ENCODE measurements at places on chromosomes 7 and 10.
A peak's percentile ranks its signal among the peaks of the same experiment; 100 is the strongest.

- DNase-seq = no peak
Observed at GRCh38 chr10:28676326-28676967, 874 bp upstream of the BAMBI start.

DNA sequence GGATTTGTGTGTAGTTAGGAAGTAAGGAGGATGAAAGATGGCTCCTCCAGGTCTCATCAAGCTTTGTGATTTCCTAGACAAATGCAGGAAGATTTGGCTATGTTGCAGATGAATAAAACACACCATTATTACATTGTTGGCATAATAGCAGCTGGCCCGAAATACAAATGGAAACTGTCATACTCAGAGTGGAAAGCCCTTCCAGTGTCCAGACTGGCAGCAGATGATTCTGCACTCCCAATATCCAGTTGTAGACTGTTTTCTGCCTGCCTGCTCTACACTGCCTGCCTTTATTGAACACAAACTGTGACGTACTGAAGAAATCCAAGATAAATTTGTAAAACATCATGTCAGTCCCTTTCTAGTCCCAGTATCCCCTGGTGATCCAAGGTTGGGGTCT, 99.7 kb upstream of the FZD1 start:
- DNase-seq = peak; percentile 25

DNA sequence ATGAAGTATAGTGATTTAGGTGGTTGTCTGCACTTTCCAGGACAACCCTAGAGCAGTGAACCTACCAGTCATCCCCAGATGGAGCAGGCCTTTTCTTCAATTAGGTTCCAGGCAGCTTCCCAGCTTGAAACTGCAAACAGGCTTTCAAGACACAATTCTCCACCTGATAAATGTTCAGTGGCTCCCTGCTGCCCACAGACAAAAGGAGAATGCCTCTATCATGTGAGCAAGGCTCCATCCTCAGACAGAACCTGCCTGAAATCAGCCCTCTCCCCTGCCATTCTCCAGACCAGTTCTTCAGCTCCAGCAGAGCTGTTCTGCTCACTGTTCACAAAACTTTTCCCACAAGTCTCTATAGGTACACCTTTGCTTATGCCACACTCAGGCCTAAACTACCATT, 22.1 kb downstream of the RELN start:
- DNase-seq = no peak

DNA sequence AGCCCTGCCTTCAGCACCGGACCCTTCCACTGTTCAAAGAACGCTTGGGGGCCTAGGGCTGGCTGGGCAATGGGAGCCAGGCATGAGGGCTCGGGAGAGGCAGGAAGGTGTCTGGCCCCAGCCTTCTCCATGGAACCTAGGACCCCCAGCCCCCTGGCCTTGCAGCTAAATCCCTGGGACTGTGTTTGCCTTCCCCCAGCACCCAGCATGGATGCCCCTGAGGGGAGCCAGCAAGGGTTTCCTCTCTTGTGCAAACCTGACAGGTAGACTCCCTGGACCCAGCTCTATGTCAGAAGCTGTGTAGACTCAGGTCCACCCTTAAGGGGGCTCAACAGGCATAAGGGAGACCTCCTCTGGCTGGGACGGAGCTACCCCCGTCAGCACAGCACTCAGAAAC, 288.0 kb downstream of the GRID1 start:
- no peak for DNase-seq

- no peak for DNase-seq
Observed at GRCh38 chr10:113180401-113181154, 230.5 kb downstream of the TCF7L2 start.

- DNase-seq = peak; percentile 66
Observed at GRCh38 chr10:69449841-69450240, 1.4 kb upstream of the TSPAN15 start.

GRCh38 chr7:51312951-51313737, 3.5 kb downstream of the COBL start:
- no peak for DNase-seq

DNA sequence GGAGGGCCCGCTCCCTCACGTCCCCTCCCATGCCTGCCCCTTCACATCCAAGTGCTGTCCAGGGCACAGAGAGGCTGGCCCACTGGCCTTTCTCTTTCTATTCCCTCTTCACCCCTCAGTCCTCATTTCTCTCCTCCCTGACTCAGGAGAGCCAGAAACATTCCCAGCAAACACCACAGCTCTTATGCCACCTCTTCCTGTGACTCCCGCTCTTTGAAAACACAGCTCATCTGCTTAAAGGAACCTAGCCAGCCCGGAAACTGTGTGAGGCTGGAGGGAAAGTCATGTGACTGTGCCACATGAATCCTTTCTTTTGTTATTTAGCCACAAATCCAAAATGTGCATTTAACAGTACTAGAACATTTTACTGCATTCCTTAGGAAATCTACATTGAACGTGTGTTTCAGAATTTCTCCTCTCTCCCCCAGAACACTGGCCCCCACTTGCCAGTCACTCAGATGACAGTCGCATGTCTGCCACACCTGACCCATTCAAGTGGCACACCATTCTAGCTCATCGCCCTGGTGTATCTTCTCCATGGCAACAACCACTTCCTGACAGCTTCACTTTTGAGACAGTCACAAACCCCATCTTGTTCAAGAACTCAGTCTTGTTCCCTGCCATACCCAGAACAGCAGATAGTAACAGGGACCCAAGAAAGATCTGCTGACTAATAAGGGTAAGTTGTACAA, 42.8 kb downstream of the GRB10 start:
- DNase-seq = no peak

- DNase-seq = no peak
Observed at GRCh38 chr7:128157906-128158305, 83.2 kb upstream of the LEP start.

GRCh38 chr10:84352251-84352842, 24.0 kb downstream of the CCSER2 start:
- DNase-seq = peak; percentile 71

DNA sequence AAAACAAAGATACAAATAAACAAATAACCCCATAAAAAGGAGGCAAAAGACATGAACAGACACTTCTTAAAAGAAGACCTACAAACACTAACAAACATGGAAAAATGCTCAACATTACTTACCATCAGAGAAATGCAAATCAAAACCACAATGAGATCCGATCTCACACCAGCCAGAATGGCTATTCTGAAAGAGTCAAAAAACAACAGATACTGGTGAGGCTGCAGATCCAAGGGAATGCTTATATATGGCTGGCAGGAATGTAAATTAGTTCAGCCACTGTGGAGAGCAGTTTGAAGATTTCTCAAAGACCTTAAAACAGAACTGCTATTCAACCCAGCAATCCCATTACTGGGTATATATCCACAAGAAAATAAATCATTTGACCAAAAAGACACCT, 80.4 kb upstream of the NRP1 start:
- DNase-seq = no peak

DNA sequence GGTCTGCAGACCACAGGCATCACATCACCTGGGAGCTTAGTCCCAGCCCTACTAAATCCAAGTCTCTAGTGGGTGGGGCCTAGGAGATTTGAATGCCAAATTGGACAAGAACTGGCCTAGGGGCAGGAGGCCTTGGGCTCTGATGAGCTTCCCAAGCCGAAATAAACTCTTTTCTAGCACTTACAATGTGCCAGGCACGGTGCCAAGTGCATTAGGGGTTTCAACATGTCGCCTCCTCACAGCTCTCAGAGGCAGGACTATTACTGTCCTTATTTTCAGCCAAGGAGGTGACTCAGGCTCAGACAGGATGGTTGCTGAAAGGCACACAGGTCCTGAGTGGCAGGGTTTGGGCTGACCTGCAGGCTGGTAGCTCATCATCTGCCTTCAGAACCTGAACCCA, 9.2 kb upstream of the CPA1 start:
- peak; percentile 83 for DNase-seq

DNA sequence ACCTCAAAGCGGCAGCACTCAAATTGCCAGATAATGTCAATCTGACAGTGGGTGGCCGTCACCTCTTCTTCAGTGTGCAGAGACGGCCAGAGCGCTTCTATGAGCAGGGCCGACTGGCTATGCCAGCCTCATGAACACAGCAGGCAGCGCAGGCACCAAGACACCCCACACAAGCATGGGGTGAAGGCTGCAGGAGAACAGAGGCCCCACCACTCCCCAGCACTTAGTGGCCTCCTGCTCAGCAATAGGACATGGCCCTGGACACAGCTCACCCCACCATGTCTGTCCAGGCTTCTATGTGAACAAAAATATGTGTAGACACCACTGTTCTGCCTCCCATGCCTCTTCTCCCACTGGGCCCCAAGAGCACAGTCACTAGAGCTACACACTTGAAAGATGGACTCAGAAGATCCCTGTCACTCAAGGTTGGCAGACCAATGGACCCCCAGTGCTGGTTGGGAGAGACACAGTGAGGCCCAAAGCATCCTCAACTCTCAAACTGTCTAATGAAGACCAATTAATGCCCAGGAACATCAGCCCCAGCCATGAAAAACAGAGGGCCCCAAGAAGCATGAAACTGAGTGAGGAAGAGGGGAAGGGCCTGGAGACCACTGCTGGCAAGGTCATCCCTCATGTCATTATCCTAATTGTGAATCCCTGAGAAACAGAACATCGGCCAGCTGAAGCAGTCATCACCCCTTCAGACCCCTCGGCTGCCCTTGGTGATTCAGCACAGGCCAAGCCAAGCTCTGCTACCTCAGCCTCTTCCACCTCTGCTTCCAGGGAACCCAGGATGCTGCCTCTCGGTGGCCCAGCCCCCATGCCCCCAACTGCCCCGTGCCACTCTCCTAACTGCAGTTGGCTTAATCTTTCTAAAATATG, 77.7 kb downstream of the GRID1 start:
- no peak for DNase-seq

- DNase-seq = no peak
Observed at GRCh38 chr7:6403907-6404306, 43.8 kb downstream of the DAGLB start.

DNA sequence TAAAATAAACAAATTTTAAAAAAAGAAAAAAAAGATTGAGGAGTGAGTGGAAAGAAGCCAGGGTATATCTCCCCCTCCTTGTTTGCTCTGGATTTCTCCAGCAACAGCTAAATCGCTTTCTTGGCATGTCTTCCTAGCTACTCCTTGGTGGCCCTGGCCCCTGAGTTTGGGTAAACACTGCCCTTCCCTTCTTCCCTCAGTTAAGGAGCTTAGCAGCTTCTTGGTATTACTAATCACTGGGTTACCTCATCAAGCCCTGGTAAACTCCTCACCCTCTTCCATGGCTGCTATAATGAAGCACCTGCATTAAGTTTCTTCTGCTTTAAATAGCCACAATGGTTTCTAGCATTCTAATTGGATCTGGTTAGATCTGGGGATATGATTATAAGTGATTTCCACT, 269.8 kb downstream of the FZD1 start:
- no peak for DNase-seq

GRCh38 chr10:110746254-110746826, 102.2 kb downstream of the RBM20 start:
- peak; percentile 79 for DNase-seq

- DNase-seq = peak; percentile 21
Observed at GRCh38 chr10:74738985-74739567, 87.3 kb upstream of the KAT6B start.

DNA sequence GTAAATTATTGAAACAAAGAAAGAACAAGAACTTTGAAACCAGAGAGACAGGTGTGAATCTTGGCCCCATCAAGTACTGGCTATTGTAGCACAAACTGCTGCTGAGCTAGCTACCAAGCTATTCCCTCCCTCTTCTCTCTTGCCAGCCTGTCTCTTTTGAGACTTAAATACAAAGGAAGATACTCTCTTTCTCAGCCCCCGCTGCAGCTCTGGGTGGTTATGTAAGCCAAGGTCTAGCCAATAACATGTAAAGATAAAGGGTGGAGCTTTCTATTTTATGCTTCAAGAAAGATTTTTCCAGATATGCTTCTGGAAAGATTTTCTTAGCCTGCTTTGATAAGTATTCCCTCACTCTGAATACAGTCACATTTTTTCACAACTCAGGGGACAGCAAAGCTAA, 17.2 kb downstream of the BAZ1B start:
- DNase-seq = no peak

DNA sequence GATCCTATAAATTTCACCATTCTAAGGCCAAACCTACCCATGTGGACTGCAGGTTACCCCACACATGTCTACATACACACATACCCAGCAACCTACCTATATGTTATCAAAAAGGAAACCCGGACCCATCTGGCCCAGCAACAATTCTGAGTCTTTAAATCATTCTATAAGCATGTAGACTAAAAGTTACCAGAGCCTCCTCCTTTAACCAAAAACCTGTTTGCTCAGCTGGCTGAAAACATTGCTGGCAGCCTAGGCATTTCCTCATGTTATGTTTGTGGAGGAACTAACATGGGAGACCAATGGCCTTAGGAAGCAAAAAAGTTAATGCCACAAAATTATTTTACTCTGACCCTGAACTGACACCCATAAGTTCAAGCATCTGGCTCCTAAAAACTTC, 5.3 kb upstream of the ADCK2 start:
- DNase-seq = no peak

GRCh38 chr7:4216016-4216415, 466.1 kb upstream of the FOXK1 start:
- DNase-seq = no peak

GRCh38 chr7:158263110-158263963, 324.3 kb downstream of the PTPRN2 start:
- no peak for DNase-seq

GRCh38 chr7:69654849-69655707, 56.8 kb downstream of the AUTS2 start:
- DNase-seq = no peak

- DNase-seq = peak; percentile 76
Observed at GRCh38 chr7:130277763-130278643, 11.3 kb downstream of the CPA2 start.

GRCh38 chr10:91146146-91146545, 74.3 kb upstream of the PCGF5 start:
- DNase-seq = peak; percentile 10

DNA sequence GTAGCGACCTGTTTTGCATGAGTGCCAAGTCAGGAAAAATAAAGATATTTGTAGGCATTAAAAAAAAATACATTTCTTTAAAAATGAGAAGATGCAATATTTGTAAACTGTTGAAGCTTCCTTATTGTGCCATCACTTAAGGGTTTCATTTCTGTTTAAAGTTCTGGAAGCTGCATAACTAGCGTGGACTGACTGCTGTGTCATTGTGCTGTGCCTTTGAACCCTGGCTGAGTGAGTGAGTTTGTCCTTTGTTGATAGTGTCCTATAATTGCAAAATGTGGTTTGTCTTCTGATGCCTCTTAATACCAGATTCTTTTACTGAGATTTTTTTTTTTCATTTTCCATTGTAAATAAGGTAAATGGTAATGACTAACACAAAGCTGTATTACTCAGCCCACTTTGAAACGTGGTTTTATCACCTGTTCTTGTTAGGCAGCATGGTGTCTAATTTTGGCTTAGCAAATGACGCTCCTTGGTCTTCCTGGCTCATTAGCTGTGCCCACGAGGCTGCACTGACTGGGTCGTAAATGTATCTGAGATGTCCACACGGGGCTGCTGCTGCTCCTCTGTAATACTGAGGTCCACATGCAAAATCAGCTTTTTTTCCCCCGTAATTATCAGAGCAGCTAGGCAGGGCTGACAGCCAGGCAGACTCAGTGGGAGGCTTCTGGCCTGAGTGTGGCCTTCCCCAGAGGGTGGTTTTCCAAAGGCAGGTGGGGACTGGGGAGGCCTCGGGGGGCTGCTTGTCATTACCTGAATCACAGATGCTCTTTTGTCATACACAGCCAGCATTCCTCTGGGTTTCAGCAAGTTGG, 14.8 kb downstream of the ZSCAN25 start:
- peak; percentile 55 for DNase-seq

- peak; percentile 87 for DNase-seq
Observed at GRCh38 chr10:72248468-72249151, 25.1 kb upstream of the DDIT4 start.

All from fibroblast of mammary gland (primary cell).